ENCODE measurements at places on chromosomes 13 and 19.

DNA sequence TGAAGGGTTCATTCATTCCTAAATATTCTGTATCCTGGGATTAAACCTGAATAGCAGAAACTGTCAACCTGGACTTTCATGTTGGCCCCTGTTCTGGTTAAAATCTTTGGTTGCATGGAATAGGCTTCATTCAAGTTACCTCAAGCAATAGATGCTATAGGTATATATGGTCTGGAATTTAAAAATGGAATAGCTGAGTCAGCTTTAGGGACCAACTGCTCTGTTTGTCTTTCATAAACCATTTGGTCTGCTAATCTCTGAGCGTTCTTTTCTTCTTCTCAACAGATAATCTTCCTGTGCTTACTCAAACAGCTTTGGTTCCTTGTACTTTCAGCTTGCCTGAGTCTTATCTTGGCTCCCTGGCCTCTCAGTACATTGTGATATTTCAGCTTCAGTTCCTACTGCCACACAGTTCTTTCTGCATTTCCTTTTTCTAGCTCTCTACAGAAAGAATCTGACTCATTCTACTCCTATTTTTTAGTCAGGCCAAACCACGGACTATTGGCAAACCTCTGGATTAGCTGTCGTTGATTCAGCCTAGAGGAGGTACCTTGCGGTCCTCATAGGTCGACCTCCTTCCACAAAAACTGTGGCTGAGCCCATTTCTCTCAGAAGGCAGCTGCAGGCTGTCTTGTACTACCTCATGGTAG is 35.9 kb upstream of the MAB21L1 start:
- DNase-seq, result no peak

DNA sequence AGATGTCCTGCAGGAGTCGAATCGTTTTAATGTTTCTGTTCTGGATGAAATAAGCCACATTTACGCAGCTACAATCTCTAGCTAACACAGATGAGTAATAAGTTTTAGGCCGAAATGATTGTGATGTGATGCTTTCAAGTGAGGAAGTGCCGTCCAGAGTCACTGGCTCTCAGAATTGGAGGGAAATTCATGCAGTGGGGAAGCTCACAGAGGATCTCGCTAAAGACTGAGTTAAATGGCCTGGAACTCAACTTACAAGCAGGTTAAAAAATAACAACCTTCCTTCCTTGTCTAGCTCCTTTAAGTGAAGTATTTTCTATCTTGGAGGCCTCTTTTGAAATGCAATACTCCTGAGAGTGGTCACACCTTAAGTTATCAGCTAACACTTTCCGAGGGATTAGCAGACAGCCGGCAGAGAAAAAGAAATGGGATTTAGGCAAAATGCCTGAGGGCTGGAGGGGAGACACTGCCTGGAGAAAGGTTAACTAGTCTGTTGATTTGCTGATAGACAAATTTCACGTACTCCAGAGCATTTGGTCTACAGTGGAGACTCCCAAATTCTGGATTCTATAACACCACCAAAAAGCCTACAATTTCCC is 74.2 kb downstream of the IRS2 start:
- no peak for DNase-seq

GRCh38 chr19:2478756-2479555 is 3.0 kb downstream of the GADD45B start:
- no peak for DNase-seq

- no peak for DNase-seq
Observed at GRCh38 chr19:55095260-55096060, 19.8 kb downstream of the EPS8L1 start.

DNA sequence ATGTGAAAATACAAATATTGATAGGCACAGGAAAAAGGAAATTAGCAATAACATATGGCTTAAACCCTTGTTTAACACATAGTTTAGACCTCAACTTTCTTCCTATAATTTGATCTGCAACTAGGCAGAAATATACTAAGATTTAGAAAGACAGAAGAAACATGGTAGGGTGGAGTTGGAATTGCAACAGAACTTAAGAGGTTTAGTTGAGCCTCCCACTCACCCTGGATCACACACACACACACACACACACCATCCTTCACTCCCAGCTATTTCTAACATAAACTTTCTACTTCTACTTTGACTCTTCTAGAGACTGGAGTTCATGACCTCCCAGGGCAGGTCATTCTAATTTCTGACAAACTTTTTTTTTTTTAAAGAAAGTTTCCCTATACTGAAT is 47.4 kb downstream of the FLT3 start:
- DNase-seq, result no peak

DNA sequence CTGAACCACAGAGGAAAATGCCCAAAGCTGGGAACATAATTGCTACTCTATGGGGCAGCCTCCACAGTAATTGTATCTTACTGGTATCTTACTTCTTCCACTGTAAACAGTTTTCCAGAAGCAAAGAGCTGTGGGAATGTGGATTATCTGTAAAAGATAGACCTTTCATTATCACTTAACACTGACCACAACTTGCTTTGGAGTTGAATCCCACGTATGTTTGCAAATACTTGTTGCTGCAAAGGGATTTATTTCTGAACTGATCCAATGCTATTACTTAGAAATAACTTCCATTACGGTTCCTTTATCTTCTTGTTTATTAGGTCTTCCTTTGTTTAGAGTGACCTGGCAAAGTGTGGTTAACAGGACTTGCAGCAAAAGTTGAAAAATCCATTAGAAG is 218.1 kb downstream of the KCTD12 start:
- no peak for DNase-seq

- no peak for DNase-seq
Observed at GRCh38 chr19:6071875-6072274, 38.4 kb downstream of the RFX2 start.

DNA sequence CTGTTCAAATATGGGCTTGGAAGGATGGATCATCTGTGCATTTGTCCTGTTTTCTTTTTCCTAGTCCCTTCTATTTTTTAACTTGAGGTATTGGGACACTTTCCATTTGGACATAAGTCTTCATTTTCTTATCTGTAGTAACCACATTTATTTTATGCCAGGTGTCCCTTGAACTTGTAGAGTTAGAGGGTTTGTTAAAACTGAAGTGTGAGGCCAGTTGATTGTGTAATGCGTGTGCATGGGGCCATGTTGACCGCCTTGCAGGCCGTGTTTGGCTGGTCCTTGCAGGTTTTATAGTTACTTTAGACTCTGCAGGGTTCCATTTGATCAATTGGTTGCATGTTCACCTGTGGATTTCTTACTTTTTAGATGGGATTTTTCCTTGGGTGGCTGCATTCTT is 21.0 kb downstream of the SAE1 start:
- DNase-seq, result no peak

- DNase-seq, result no peak
Observed at GRCh38 chr19:46076031-46076880, 35.5 kb upstream of the IGFL4 start.

DNA sequence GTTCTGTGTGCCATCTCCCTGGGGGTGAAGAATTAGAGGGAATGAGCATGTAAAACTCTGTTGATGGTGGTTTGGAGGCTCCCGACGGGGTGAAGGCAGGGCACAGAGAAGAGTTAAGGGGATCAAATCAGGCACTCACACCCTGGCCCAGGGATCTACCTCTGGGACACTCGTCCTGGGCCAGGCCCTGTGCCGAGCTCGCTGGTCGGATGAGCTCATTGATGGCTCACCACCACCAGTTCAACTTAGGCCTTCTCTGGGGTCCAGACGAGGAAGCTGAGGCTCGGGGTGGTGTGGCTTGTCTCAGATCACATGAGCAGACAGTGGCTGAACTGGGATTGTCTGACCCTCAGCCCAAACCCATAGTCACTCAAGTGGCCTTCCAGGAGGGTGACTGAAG is 1.6 kb downstream of the NACC1 start:
- no peak for DNase-seq
